ENCODE measurements at places on chromosomes 3 and 15.
A peak's percentile ranks its signal among the peaks of the same experiment; 100 is the strongest.

DNA sequence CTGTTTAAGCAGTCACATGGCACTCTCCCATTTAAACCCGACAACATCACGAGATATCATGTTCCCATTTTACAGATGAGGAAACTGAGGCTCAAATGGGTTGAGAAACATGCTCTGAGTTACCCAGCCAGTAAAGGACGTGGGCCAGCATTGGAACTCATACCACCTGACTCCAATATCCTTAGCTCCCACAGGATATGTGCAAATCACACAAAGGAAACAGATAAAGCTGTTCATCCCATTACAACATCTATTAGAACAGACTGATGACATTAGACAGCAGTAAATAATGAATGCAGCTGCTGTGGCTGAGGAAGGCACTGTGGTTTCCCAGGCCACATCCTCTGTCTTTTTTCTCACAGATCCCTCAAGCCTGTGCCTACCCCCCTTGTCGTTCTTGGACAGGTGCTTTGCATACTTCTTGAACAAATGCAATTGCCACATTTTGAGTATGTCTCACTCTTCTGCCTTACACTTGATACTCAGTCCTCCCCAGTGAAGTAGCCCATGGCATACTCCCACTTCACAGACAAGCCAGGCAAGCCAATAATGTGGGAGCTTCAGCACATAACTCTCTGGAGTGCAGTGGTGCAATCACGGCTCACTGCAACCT is 17.7 kb downstream of the FRMD4B start:
- no peak for DNase-seq

- no peak for DNase-seq
Observed at GRCh38 chr3:49333091-49333490, 6.8 kb downstream of the USP4 start.

DNA sequence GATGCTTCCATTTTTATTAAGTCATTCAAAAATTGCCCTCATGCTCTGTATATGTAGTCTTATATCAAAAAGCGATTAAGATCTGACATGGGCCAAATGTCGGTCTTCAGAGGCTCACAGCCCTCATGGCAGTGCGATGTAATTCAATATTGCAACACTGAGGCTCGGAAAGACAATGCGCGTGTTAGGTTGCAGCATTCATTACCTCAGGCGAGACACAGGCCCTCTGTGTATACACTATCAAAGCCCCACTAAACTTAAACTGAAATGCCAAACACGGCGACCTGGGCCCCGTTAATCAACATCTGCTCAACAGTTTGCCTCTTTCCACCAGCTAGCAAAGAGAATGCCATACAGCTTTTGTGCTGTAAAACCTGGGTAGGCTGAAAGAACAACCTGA is 413.4 kb downstream of the ERC2 start:
- no peak for DNase-seq

DNA sequence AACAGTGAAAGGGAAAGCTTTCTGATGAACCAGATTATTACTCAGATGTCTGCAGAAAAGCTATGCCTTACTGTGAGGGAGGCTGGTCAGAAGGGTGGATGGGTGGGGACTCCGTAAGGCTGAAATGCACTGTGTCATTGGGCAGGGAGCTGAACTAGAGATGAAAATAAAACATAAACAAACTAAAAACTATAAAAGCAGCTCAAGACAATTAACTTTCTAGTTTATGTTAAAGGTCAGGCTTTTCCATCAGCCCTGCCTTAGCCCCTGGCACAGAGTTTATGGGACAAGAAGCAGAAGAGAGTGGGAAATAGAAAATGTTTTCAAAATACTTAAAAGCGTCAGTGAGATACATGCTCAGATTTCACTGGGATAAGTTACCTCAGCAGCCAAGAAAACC is 310.0 kb upstream of the UBE2E2 start:
- no peak for DNase-seq

- no peak for DNase-seq
Observed at GRCh38 chr3:96700322-96701315, 113.8 kb upstream of the EPHA6 start.

DNA sequence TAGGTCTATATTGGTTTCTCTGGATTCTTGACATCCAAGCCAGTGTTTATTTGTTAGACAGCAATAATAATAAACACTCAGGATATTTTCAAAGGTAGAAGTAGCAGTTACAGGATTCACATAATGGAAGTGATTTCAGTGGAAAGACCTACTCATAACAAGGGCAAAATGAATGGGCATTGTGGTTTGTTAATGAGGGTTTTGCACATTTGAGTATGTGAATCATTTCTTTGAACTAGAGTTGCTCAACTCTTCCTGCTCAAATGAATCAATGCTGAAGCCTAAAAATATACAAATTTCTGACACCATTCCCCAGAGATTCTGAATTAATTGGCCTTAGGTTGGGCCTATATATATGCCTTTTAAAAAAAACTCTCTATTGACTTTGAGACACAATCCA is 4.1 kb upstream of the COL6A5 start:
- no peak for DNase-seq

DNA sequence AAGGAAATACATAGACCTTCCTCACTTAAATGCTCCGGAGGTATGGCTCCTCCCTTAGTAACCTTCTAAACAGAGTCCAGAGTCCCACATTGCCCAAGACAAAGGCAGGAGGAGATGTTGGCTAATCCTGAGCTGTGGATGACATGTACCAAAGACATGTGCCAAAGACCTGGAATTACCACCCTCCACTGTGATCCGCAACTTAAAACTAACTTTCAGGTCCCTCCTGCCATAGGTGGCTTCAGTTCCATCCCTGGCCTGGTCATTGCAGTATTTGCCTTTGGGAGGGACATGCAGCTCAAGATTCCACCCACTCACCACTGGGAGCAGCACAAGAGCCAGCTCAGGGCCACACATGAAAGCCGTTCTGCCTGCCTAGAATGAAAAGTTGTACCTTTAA is 28.0 kb downstream of the MYZAP start:
- DNase-seq = no peak

- DNase-seq = no peak
Observed at GRCh38 chr3:58693940-58694850, 27.6 kb upstream of the FAM3D start.

- no peak for DNase-seq
Observed at GRCh38 chr3:188529228-188529627, 375.3 kb downstream of the LPP start.

DNA sequence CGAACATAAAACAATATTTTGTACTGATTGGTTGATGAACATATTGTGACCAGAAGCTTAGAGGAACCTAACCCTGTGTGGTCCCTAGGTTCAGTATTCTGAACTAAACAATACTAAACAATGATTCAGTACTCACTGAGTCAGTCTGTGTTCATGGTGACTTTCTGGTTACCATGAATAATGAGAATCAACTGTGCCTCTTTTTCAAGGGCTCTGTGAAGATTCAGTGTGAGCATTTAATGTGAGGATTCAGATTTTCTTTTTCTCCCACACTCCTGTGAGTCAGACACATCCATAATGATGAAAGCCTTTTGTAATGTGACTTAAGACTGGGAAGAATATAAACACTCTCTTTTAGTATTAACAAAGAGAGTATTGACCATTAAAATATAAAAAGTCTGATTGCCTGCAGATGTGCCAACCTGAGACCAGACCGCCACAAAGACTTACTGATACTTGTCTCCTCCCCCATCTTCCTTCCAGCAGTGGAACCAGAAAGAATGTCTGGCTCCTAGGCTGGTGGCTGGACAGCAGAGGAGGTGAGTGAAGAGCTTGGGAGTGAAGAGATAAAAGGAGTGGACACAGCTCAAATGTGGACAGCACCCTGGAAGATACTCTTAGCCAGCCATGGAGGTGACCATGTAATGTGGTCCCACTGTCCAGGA is 17.6 kb upstream of the ACTL6A start:
- no peak for DNase-seq

DNA sequence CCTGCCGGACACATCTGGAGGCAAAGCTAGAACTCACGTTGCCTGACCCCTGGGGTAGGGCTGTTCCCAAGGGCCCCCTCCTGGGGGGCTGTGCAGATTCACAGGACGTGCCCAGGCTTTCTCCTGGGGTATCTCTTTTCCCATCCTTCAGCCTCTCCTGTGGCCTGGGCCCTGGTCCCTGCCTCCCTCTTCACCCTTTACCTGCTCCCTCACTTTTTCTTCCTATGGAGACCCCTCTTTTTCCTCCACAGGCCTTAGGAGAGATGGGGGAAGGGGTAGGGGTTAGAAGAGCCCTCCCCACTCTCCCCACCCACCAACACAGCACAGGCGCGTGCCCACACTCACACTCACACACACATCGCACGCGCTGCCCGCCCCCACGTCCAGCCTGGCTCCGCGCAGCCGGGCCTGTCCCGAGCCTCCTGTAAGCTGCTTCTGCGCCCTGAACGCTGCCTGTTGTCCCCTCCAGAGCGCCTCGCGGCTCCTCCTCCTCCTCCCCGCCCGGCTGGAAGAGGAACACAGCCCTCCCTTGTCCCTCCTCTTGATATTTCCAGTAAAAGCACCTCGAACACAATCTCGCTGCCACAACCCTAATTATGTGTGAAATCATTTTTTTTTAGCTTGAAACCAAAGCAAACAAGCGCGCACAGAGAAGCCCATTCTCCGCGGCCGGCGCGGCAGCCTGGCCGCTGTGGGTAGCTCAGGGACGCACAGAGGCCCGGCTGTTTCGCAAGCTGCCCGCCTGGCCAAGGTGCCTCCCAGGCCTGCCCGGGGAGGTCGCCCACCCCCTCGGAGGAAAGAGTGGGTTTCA is 33.9 kb upstream of the ACAN start:
- no peak for DNase-seq

DNA sequence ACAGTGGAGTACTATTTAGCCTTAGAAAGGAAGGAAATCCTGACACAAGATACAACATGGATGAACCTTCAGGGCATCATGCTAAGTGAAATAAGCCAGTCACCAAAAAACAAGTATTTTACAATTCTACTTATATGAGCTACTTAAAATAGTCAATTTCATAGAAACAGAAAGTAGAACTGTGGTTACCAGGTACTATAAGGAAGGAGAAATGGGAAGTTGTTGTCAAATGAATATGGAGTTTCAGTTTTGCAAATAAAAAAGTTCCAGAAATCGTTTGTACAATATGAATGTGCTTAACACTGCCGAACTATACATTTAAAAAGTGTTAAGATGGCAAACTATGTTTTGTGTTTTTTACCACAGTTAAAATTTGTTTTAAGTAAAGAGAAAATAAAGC is 26.8 kb downstream of the TRANK1 start:
- no peak for DNase-seq

GRCh38 chr15:20348900-20349773 is 192.5 kb downstream of the GOLGA6L6 start:
- no peak for DNase-seq

DNA sequence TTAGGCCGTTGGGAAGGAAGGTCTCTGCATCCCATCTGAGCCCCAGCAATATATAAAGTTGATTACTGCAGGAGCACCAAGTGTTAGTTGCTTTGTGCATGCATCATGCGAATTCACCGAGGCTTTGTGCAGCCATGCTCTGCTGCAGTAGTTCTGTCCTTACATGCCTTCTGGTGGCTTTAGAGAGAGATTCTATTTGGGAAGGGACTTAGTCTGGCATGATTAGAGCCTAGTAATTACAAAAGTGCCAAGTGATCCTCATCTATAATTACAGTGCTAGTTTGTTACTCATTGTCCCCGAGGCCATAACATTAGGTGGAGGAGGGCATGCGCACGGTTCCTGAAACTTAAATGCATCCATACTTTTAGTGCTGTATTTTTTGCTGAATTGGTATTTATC is 353.6 kb downstream of the CNTN4 start:
- peak; percentile 3 for DNase-seq
